Stimulated activated CD8-positive, alpha-beta memory T cell treated with anti-CD3 and anti-CD28 coated beads, Interleukin-7, amount 100 ng/mL, for 48 hours (primary cell): ENCODE measurements at places on chromosomes 11 and 22.

DNA sequence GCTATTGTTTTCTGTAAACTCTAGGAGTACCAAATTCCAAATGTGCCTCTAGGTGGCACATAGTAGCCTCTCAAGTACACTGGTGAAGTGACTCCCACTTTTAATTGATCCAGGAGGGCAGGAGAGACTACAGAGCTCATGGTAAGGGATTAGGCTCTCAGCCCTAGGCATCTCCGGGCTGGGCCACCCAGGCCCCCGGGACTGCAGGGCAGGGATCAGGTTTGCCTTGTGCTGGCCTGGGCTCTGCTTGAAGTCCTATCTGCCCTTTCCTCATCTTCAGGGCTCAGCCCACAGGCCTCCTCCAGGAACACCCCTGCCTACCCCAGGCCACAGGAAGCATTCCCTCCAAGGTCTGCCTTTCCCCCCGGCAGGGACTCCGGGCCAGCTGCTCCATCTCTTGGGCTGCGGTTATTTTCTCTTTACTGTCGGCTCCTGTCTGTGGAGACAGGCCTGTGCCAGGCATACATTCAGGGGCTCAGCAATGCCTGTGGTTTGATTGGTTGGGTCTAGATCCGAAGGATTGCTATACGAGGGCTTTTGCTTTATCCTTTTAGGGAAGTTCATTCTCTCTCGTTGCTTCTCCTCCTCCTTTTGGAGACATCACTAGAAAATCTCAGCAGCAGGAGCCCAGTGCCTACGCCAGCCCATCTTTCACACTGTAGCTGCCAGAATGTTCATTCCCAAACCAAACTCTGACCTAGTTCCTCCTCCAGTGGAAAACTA is 32.8 kb downstream of the PARVA start:
- DNase-seq = no peak

- DNase-seq = no peak
These were observed 124.1 kb downstream of the WNT7B start for GRCh38 chr22:45852826-45853225.

- DNase-seq = no peak
These were observed 629 bp downstream of the ATP5MG start for GRCh38 chr11:118401880-118402590.

- DNase-seq = no peak
These were observed 6.5 kb downstream of the FAR1 start for GRCh38 chr11:13674799-13675509.

DNA sequence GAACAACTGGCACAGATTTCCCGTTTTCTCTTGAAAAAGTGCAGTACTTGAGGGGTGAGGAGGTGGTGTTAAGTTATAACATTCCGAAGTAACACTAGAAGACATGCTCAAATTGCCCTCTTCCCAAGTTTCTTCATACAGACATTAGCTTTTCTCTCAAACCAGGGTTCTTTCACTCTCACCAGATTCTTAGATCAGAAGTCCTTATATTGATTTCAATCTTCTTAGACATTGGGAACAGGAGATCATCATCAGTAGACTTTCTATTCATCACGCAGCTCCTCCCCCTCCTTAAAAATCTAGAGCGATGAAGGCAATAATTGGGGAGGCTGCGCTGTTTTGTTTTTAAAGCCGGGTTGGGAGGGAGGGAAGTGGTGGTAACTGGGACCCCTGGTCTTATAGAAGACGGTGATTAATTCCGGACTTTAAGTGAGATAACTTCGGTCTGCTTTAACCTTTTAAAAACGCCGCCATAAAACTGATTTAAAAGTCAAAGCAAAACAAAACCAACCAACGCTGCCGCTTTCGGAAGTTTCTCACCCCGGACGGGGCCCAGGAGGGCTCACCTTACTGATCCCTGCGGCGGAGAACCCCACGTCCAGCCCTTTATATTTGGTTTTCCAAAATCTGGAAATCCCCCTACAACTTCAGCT is 665 bp downstream of the USP28 start:
- DNase-seq = no peak

DNA sequence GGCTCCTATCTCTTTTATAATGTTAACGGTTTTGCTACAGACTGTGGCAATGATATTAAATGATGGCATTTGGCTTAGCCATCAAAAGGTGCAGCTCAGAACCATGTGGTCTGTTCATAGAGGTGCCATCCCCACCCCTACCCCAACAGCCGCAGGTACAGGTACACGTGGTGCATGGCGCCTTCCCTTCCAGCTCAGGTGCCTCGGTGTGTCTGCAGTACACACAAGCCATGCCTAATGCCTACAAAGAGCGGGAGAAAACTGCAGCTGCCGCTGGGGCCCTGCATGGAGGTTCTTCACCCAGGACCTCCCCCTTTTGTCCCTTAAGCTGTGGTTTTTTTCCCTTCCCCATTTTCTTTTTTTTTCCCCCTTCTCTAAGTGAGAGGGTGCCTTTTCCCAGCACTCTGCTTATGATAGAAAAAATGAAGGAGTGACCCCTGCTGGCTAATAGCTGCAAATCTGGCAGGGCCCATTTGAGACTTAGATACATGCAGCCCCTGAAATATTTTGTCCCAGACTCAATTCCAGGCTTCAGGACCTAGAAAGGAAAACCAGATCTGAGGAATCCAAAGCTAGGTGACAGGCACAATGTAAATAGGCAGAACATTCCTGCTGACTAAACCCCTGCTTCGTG is 6.5 kb downstream of the OR52M1 start:
- DNase-seq = no peak

DNA sequence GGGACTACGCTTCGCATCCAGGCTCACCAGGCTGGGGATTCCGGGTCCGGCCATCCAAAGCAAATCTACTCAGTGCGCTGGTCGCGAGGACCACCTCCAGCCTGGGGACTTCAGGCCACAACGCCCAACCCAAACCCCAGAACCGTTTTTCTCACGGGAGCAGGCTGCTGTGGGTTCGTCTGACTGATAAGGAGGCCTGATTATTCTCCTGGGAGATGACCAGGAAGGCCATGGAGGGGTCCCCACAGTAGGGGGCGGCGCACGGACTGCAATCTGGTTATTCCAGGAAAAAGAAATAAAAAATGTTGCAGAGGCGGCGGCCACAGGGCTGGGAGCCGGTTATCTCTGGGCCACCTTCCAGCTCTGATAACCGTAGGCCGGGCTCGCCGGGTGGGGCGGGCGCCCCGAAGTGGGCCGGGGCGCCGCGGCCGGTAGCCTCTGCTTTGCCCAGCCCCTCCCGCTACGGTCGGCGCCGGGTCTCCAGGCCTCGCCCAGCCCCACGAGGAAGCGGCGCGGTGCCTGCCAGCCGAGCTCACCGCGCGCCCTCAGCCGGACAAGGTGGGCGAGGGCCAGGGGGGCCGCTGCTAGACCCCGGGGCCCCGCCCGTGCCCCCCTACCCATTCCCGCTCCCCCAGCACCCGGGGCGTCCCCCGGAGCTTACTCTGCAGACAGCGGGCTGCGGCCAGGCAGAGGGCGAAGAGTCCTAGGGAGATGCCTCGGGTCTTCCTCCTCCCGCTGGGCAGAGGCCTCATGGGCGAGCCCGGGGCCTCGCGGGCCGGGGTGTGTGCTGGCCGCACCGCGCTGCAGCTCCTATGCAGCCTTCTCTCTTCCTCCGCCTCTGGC is 446 bp downstream of the VSTM5 start:
- no peak for DNase-seq

- DNase-seq = no peak
These were observed 128.7 kb downstream of the DSCAML1 start for GRCh38 chr11:117668321-117668751.

GRCh38 chr11:1339066-1339675 is 29.7 kb upstream of the TOLLIP start:
- DNase-seq = no peak

DNA sequence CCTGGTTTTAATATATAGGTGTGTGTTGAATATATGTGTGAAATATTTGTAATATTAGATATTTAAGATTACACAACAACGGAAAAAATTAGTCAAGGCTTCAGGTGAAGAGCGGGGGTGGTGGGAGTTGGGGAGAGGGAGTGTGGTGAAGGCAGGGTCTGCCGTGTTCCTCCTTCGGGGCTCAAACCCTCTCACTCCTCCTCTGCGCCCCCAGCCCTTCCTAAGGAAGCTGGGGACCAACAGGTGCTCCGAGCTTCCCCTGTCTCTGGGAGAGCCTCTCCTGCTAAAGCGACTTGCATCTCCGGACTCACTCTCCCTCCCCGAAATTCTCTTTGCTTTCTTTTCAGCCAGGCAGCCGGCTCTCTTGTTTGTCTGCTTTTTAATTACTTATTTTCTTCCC is 960 bp upstream of the CADM1 start:
- DNase-seq = no peak

DNA sequence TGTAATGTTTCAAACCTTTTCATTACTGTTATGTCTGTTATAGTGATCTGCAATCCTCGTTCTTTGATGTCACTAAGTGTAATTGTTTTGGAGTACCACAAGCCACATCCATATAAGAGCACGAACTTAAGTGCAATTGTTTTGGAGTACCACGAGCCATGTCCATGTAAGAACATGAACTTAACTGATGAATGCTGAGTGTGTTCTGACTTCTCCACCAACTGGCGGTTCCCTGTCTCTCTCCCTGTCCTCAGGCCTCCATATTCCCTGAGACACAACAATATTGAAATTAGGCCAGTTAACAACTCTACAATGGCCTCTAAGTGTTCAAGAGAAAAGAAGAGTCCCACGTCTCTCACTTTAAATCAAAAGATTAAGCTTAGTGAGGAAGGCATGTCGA is 23.5 kb downstream of the TESMIN start:
- no peak for DNase-seq

- DNase-seq = no peak
These were observed 615.7 kb downstream of the INSC start for GRCh38 chr11:15730263-15730994.

GRCh38 chr11:86509588-86509974 is 134.9 kb downstream of the CCDC81 start:
- DNase-seq = no peak

GRCh38 chr11:92264350-92264749 is 39.7 kb downstream of the FAT3 start:
- no peak for DNase-seq

DNA sequence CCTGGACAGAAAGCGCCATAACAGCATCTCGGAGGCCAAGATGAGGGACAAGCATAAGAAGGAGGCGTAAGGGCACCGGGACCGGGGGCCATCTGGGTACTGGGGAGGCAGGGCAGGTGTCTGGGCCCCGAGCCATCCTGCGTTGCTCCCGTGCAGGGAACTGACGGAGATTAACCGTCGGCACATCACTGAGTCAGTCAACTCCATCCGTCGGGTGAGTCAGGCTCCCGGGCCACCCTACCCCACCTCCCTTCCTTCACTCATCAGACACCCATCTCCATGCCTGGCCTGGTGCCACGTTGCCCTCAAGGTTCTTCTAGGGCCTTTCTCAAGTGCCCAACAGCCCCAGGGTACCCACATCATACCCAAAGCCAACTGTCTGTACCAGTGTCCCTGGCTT is 15.0 kb downstream of the PLCB3 start:
- DNase-seq = no peak

- DNase-seq = no peak
These were observed 15.7 kb downstream of the ASPHD2 start for GRCh38 chr22:26444777-26445176.

- peak; percentile 60 for DNase-seq
These were observed 25.0 kb upstream of the TMPRSS4 start for GRCh38 chr11:118051611-118052461.

GRCh38 chr11:35324981-35325380 is 94.4 kb downstream of the SLC1A2 start:
- DNase-seq = no peak

DNA sequence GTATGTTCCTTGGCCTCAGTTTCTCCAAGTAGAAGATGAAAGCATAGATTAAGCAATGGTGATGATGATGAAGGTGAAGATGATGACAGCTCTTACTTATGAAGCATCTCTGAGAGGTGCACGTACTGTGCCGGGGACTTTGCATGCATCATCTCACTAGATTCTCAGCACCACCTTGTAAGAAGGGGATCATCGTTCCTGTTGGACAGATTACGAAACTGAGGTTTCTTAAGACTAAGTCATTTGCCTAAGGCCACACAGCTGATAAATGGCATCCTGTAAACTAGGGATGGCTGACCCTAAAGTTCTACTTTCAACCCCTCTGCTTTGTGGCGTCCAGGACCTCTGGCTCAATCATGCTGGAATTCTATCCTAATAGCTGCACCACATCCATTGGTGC is 8.7 kb downstream of the MS4A15 start:
- no peak for DNase-seq

- no peak for DNase-seq
These were observed 34.1 kb upstream of the ZBTB16 start for GRCh38 chr11:114025329-114025907.

DNA sequence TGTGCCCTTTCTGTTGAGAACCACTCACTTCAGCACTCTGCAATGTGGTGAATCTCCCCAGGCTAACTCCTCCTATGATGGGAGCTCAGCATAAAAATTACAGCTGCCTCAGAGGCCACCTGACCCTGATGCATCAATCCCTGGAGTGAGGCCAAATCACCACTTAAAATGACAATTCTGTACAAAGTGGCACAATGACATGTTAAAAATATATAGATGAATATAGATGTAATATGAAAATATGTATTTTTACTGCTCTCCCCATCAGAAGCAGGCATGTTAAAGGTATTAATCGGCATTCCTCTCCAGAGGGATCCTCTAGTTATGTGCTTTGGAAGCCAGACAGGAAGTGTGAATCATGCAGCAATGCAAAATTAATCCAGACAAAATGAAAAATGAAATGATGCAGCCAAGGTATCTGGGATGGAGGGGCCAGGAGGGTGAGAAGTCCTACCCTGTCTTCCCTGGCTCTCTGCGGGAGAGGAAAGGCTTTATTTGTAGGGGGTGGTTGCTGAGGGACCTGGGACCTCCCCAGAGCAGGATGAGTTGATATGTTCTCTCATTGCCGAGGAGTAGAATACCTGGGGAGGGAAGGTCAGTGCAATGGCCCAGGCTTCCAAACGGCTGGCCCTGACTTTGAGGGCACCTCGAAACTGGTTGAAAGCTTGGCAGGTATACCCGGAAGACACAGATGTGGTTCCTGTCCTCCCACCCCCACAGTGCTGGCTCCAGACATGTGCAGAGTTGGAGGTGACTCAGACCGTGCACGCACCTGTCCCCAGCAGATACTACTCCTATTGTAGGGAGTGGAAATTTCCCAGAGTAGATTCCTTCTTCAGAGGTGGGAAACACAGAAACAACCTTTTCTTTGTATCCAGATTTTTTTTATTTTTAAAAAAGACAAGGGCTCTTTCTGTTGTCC is 347.9 kb upstream of the NCAM1 start:
- no peak for DNase-seq

- no peak for DNase-seq
These were observed 224.6 kb upstream of the PLET1 start for GRCh38 chr11:112485280-112485679.

- no peak for DNase-seq
These were observed 38.2 kb upstream of the PAK1 start for GRCh38 chr11:77512092-77512491.
